A549 treated with CpdA at 1 μM for 4 hours (cell line): ENCODE measurements at places on chromosomes 3 and 15. TPM values are rescaled to one million over a fixed set of nuclear protein-coding genes. Genes with fewer than 3 reads are reported as not detected.

The CPEB1 gene
- total RNA-seq: 2.8 to 4.0 TPM (median 3.8 TPM) in 5 replicates

The PAQR9 gene
- 2.4 to 3.8 TPM (median 3.4 TPM) in 5 replicates for total RNA-seq

The AMIGO3 gene
- 0.26 to 1.7 TPM (median 0.57 TPM) in 5 replicates for total RNA-seq

The GLDN gene
- total RNA-seq: not detected in 5 replicates

The LIPC gene
- 0.11 to 0.21 TPM in 2 of 5 replicates, not detected in the others for total RNA-seq

The IMPG2 gene
- 0.01 to 0.02 TPM in 2 of 5 replicates, not detected in the others for total RNA-seq

The CTXND1 gene
- 0.01 TPM in 1 of 5 replicates, not detected in the others for total RNA-seq

The CCDC54 gene
- total RNA-seq: not detected in 5 replicates

The LRRC49 gene
- total RNA-seq: 4.1 to 5.5 TPM (median 5.3 TPM) in 5 replicates

The ATP10A gene
- total RNA-seq: 6.2 to 7.0 TPM (median 6.7 TPM) in 5 replicates

The ATP13A4 gene
- total RNA-seq: 0.09 TPM in 1 of 5 replicates, not detected in the others
